Tibial nerve (tissue), 4 donors: ENCODE measurements at places on chromosomes 3 and 15.

- no peak for DNase-seq
Observed at GRCh38 chr3:126158016-126158911, 22.1 kb downstream of the ALDH1L1 start.

DNA sequence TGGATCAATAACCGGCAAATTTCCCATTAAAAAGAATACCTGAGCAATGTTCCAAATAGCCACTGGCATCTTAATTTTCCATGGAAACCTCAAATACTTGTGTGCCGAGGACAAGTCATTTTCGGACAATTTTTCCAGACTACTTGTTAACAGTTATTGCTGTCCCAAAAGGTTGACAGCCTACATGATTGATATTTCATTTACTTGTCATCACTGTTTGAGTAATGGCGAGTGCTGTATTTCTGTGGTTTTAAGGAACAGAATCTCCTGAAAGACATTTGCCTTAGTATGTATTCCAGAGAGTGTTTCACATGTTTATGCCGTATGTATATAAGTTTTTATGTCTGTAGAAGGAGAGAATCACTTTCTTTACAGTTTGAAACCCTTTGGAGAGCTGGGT lies 36.7 kb downstream of the MAP2K5 start:
- no peak for DNase-seq

DNA sequence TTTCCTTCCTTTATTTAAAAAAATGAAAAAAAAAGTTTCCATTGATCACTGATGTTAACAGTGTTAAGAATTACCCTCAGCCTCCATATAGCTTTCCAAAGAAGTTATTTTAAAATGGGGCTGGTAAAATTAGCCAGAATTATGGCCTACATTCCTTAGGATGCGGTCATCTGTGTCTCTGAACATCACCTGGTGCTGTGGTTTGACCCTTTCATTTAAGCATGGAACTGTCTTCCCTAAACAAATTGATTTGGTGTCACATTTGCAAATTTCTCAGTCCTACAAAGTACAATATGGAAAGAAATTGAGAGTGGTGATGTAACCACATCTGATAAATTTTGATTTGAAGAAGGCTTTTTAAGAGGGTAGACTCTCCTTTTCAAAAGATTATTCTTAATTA lies 40.3 kb upstream of the ZPLD1 start:
- DNase-seq: no peak

DNA sequence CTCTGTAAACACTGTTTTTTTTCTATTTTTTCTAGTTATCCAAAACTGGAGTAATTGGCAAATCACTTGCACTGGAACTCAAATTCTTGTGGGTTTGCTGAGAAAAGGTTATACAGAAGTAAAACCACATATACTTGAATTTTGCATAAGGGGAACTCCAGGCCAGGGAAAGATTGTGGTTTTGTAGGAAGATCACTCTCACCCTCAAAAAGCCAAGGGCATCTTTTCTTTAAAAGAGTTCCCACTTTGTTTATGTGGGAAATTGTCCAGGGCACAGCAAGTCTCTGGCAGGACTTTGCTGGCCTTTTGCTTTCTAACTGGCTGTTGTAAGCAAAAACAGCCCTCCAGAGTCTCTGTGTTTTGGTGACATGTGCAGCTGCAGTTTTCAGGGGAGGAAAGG lies 340.3 kb upstream of the RBMS3 start:
- DNase-seq: peak; percentile 52

- no peak for DNase-seq
Observed at GRCh38 chr3:98027085-98027446, 8.0 kb downstream of the GABRR3 start.

DNA sequence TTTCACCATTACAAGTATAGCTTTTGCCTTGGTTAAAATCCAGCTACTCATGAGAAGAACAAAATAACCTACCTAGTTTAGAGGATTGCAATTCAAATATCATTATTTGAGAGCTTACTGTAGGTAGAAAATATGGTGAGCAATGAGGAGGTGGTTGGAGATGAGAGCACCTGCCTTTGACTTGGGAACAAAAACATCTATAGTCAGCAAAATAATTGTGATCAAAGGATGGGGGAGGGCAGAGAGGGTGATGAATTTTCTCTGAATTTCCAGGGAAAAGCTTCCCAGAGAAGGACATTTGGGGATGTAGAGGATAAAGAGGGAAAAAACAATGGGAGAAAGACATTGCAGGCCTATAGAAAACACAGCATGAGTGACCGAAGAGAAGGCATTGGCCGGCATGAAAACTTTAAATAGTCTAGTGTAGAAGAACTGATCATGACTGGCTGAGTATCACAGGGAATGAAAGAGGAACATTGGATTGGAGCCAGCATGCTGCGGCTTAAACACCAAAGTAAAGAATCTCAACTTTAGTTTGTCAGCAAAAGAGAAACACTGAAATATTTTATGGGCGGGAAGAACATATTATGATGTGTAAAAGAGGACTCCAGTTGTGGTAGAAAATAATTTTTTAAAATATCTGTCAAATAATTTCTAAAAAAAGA lies 581.3 kb downstream of the UNC13C start:
- peak; percentile 35 for DNase-seq

DNA sequence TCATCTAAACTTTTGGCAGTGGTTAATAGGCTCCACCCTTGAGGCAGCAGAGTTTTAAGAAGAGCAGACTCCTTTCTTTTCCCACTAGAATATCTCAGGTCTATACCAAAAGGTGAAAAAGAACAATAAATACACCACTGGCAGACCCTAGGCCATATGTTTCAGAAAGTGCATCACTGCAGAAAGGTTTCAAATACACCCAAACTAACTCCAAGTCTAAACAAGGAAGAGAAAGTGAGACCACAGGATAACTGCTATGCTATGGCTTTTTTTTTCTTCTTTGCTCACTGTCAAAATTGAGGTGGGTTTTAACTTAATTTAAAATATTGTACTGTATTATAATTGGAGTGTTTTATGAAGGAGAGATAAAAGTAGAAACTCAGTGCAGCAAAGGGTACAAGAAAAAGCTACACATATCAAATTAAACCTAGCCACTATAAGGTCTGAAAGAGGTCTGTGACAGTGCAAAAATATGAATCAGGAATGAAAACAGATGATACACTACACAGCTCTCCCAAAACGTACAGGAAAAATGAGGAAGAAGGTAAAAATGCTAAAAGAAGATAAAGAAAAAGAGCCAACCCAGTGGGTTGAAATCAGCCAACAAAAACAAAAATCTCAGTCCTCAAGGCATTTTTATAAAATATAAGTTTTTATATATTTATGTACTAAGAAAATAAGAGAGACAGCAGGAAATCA lies 8.4 kb downstream of the SNX4 start:
- DNase-seq: no peak

- DNase-seq: no peak
Observed at GRCh38 chr15:69074001-69074842, 59.7 kb downstream of the NOX5 start.

DNA sequence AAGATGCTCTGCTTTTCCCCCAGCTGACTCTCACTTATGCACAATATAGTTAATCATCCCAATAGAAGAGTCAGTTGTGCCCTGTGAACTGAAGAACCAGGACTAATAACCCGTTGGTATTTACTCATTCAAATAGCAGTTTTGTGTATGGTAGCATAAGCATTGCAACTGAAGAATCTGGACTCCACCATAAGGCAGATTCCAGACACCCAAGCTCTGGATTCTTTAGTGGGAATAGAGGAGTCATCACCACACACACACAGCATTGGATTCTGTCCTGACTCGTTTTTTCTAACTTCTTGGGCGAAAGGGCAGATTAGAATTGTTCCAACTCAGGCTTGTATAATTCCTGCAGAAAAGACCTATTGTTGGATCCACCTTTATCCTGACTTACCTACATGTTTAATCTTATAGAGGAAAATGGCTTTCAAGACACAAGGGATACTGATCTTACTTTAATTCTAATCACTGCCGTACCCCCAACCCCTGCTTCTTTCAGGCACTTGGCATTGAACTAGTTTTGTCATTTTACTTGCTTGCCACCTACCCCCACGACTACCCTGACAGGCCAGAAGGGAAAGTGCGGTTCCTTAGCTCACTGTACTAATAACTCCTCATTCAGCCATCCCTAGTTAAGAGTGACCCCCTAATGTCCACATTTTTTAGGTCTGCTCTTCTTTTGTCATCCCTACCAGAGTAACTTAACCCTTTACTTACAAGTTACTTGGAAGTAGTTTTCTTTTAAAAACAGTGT lies 42.3 kb downstream of the NKIRAS1 start:
- no peak for DNase-seq

GRCh38 chr3:4741404-4742307 lies 237.6 kb upstream of the BHLHE40 start:
- peak; percentile 50 for DNase-seq

DNA sequence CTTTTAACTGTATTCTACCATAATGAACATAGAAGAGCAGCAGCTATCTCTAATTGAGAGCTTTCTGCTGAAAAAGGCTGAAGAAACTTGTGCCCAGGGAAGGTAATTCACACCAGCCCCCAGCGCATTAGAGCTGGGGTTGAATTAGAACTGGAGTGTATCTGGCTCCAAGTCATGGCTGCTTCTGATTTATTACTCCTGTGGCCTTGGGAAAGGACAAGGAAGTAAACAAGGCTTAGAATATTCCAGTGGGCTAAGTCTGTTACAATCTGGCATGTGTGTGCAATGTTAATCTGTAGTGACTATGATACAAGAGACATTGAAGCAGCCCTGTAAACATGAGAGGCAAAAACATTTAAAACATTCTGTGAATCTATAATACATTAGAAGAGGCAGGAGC lies 18.1 kb downstream of the CPA3 start:
- no peak for DNase-seq

DNA sequence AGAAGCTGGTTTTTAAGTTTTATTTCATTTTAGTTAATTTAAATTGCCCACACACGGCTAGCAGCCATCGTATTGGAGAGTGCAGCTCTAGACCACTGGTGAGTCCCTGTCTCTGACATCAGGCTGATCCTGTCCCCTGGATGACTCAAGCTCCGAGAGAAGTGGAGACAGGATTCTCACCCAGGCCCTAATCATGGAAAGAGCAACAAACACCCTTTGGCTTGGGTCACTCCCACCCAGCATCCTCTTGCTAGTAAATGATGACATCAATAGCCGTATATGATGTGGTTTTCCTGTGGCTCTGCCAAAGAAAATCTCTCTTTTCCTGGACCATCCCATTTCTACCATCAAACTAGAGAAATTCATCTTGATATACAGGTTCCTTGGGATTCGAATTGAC lies 182.2 kb downstream of the NTRK3 start:
- DNase-seq: no peak

DNA sequence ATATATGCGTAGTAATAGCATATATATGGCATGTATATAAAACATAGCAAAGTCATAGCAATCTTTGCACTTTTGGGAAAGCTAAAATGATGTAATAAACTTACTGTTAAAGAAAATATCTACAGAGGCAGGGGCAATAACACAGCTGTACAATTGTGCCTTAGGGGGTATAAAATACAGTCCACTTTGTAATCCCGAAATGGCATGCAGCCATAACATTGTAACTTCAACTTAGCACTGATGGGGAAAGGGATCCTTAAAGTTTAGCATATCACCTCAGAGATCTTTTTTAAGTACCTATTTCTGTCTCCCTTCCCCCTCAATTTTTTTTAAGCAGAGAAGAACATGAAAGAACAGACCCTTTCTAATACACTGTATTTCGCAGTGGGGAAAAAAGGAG lies 40.8 kb downstream of the PLD1 start:
- DNase-seq: no peak

DNA sequence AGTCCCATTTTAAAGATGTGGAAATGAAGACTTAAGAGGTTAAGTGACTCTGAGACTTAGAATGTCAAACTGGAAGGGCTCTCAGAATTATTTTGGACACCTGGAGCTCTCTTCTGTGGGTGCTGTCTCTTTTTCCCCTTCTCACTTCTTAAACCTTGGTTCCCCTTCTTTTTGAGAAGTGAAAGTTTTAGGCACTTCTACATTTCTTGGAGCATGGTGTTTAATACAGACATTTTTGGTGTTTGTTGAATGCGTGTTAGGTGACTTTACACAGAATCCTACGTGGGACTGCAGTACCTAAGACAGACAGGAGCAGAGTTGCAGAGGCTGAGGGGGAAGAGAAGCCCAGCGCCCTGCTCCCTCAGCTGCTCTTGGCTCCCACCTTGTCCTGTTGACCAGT lies 133.3 kb downstream of the MDFIC2 start:
- no peak for DNase-seq

DNA sequence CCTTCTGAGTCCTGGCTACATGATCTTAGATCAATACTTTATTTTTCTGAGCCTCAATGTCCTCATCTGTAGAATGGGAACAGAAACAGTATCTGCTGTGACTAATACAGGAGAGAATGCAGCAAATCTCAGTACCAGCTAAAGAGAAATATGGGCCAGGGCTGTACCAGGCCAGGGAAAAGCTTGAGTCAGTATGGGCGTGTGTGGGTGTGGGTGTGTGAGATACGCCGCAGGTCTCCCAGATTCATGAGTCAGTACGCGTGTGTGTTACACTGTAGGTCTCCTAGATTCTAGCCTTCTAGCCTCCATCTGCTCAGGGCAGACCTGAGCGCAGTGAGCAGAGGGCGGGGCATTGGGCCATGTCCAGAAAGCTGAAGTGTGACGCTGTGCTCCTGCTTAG lies 15.2 kb downstream of the GNAI2 start:
- no peak for DNase-seq

DNA sequence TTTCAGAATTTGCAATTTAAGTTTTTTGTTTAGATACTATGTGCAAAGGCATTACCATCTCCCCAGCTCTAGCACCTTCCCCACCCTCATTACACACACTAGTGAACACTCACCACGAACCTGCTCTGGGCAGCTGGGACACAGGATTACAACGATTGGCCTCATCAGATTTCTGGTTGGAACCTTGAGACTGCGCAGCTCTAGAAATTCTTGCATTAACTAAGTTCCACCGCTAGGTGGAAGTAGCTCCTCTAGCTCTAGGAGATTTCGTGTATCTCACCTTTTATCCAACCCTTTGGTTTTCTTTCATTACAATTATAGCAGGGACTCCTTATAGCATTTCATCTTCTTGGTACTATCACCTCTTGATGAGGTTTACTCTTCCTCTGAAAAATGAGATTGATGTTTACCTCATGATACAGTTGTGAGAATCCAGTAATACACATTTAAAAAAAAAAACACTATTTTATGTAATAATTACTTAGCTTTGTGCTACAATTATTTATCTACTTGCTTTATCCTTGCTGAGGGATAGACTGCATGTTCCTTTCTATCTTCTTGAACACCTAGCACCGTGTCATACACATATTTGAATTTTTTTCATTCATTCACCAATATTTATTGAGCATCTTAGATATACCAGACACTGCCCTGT lies 28.7 kb upstream of the PLOD2 start:
- no peak for DNase-seq
